ENCODE measurements at places on chromosomes 13 and 19.

GRCh38 chr19:1524287-1524971 lies 552 bp downstream of the PLK5 start:
- DNase-seq: no peak

- DNase-seq: no peak
These were observed 5.4 kb downstream of the UCHL3 start for GRCh38 chr13:75554981-75555380.

DNA sequence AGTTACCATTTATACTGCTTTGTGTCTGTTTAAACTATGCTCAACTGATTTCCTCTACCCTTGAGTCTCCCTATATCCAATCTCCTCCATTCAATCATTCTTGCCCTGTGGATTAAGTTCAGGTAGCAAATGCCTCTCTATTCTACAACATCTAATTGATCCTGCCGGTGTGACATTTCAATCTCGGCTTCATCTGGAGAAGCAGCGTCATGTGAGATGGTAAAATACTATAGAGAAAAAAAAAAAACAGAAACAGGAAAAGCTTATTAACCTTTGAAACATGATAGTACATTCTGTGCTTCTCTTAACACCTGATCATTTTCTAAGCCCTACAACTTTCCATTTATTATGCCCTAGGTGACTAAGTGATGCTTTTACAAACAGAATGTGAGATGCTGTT lies 89.4 kb downstream of the KCTD12 start:
- DNase-seq: no peak

DNA sequence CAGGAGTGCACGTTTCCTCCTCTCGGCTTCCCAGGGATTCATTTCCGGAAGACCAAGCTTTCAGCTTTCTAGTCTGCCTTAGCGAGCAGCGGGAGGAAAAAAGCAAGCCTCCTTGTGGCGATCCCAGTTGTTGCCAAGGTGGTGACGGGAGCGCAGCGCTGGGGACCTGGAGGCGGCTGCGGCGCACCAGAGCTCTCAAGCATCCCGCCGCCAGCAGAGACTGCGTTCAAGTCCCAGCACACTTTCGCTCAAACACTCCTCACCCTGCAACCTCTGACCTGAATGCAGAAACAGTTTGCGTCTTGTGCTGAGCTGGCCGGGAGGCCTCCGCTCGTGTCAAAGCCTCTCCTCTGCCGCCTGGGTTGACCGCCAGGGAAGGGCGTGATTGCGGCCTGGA lies 4.9 kb downstream of the GSX1 start:
- DNase-seq: no peak

GRCh38 chr19:2193807-2194206 lies 30.1 kb downstream of the DOT1L start:
- no peak for DNase-seq

DNA sequence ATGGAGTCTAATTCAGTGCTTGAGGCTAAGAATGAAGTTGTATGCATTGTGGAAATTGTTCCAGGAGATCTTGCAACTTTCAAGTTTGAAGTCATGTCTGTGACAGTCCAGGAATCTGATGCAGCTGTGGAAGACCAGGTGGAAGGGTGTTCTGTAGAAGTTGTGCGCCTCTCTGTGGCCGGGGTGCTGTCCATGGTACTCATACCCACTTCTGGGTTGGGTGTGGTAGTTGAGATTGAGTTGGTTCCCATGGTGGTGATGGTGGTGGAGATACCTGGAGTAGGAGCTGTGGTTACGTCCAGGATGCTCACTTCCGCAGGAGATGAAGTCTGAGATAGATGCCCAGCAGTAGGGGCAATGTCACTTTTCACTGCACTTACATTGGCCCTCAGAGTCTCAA lies 44.3 kb downstream of the MUC16 start:
- DNase-seq: no peak

- DNase-seq: no peak
These were observed 49.9 kb upstream of the UBAC2 start for GRCh38 chr13:99150575-99151361.
